ENCODE measurements at places on chromosomes 11 and 22.
A peak's percentile ranks its signal among the peaks of the same experiment; 100 is the strongest.

DNA sequence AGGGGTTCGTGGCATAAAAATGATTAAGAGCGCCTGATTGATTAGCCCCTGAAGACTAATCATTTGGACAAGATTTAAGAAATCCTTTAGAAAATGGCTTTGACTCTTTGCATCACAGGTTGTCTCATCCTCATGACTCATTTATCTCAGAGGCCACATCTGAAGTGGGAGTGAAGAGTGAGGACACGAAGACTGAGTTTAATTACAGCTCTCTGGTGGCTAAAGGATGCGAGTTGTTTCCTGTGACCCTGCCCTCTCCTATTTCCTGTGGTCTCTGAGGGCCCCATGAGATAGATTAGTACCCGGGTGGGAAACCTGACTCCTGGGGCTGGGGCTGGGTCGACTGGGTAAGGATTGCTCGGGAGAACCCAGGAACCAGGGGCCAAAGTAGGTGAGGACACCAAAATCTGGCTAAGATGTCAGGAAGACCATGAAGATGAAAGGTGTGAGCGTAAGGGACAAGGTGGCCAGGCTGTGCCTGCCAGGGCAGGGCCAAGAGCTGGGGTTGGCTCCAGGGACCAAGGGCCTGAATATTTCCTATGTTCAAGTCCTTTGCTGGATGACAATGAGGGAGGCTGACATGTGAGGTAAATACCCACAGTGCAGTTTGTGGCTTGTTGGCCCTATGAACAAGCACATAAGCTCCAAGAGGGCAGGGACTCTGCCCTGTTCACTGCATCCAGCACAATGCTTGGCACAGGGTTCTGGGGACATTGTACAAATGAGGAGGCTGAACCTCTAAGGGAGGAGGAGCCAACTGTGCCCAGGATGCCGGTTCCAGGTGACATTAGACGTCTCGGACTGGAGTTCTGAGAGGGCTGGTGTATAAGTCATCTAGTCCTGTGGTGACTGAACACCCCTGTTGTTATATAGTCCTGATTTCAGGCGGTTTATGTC, 3.6 kb downstream of the OTOG start:
- DNase-seq, result no peak

DNA sequence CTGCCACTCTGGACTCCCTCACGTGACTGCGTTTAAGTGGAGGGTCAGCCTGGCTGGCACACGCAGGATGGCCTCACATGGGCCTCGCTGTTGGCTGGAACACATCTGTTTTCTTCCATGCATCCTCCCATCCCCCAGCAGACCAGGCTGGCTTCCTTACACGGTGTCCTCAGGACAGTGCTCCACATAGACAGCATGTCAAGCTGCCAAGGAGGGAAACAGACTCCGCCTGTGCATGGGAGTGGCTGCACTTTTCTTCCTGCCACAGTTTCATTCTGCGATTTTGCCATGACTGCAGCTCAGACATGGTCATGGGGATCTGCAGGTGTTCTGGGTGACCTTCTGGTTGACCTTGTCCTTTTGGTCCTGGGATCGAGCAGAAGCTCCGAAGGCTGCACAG, 344.2 kb downstream of the SHANK2 start:
- DNase-seq, result no peak

DNA sequence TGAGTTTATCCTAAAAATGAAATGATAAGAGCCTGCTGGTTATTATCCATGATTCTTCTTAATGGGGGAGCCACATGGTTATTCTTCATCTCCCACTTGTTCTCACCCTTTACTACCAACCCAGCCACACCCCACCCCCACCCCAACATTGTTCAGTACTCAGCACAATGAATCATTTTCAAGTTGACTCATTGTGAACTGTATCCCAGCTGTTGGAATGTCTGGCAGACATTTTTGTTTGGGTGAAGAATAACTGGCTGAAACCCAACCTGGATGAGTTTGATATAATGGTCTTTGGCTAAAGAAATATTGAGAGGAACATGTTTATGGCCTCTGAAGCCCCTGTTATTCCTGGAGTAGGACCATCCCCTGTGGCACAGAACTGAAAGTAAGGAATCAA, 136.2 kb downstream of the ELP4 start:
- peak; percentile 26 for DNase-seq

DNA sequence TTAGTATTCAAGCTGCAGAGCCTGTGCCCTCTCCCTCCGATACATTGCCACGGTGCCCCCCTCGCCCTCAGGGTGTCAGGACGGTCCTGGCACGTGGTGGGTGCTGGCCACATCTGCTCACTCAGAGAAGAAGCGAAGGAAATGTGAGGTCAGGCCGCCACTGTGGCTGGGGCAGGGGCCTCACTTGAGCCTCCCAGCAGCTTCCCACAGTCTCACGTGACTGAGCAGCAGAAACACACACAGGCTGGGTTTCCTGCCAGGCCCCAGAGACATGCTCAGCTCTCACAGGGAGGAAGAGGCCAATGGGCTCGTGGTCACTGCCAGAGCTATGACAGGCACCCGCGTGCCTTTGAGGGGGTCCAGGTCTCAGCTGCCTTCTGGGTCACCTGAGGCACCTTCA, 37.9 kb upstream of the PRR5 start:
- no peak for DNase-seq

- no peak for DNase-seq
Measured at GRCh38 chr11:83007909-83008580, 63.7 kb downstream of the RAB30 start.

DNA sequence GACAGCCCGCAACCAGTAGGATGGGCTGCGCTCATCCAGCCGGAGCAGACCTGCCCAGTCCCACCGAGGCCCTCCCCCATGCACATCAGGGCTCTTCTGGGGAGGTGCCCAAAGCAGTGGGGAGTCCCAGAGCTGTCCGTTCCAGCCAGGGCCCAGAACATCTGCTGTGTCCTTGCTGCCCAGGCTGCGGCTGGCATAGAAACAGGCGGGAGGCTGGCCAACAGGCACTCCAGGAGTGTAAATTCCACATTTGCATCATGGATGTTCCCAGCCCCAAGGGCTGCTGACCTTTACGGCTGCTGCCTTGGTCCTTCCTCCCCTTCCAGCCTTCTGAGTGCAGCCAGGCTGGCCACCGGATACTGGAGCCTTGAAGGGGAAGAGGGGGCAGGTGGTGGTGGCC, 30.0 kb upstream of the SYT7 start:
- DNase-seq, result no peak

DNA sequence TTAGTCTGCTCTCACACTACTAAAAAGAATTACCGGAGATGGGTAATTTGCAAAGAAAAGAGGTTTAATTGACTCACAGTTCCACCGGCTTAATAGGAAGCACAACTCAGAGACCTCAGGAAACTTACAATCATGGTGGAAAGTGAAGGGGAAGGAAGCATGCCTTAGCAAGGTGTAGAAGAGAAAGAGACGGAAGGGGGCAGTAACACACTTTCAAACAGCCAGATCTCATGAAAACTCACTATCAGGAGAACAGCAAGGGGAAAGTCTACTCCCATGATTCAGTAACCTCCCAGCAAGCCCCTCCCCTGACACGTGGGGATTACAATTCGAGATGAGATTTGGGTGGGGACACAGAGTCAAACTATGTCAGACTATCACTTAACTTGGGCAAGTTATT, 236.6 kb upstream of the ANO3 start:
- no peak for DNase-seq

- no peak for DNase-seq
Measured at GRCh38 chr11:60305906-60306619, 21.0 kb upstream of the MS4A6E start.

- peak; percentile 28 for DNase-seq
Measured at GRCh38 chr11:28860893-28861292, 752.7 kb downstream of the METTL15 start.

DNA sequence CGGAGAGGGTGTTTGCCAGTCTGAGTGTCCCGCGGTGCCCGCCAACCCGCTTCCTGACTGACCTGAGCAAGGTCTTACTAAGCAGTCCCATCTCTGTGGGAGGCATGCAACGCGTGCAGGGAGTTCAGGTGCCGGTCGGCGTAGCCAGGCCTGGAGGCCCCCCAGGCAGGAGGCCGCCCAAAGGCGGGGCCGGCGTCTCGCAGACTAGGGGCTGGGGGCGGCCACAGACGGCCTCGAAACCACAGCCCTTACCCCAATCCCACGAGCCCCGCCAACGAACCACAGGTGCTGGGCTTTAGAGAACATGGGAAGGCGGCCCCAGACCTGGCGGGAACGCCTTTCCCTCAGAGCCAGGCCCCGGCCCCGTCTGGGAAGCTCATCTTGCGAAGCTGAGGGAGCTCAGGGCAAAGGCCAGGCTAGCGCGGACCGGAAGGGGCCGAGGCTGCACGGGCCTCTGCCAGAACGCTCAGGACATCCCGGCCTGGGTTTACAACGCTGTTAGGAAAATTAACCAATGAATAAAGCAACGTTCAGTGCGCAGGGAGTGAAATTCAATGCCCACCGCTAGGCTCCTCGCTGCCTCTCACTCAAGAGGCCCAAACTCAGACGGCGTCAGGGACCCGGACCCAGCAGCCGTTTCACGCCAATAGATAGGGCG, 2.1 kb upstream of the MTFP1 start:
- no peak for DNase-seq

GRCh38 chr22:42910221-42910942, 53.3 kb upstream of the ARFGAP3 start:
- DNase-seq, result no peak

DNA sequence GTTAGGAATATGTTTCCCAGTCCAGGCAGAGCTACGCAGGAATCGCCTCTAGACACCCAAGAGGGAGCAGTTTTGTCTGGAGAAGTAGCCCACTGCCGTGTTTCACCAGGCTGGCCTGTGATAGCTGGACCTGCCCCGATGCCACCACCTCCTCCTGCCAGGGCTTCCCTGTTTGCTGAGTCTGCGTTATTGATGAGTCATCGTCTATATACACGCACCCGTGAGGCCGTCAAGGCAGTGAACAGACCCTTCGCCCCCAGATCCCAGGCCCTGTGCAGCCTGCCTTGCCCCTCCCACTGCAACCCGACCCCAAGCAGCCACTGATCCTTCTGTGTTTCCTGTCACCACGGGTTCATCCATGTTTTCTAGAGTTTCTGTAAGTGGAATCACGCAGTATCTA, 141.9 kb downstream of the IGLL1 start:
- no peak for DNase-seq

GRCh38 chr11:24060125-24060524, 436.7 kb upstream of the LUZP2 start:
- DNase-seq, result no peak
